Stimulated activated CD8-positive, alpha-beta memory T cell treated with anti-CD3 and anti-CD28 coated beads, Interleukin-2, amount 100 ng/mL, for 48 hours (primary cell): ENCODE measurements at places on chromosomes 13 and 19.

GRCh38 chr13:30892966-30893365 is 13.1 kb upstream of the MEDAG start:
- no peak for DNase-seq

GRCh38 chr13:46684287-46685001 is 112.5 kb downstream of the ESD start:
- DNase-seq = no peak

DNA sequence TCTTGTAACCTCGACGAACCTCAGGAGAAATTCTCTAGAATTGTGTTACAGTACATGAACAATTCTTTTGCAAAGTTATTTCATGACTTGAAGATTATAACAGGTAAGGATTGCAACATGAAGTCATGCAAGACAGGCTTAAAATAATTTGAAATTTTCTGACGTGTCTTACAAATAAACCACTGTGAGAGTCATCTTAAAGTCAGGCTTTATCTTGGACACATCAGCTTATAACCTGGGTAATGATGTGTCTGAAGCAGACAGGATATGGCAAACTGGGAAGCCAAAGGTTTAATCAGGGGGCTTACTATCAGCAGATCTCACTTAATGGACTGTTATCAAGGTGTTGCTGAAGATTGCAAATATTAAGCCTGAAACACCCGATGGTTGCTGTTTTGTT is 407.8 kb downstream of the KLF5 start:
- no peak for DNase-seq

DNA sequence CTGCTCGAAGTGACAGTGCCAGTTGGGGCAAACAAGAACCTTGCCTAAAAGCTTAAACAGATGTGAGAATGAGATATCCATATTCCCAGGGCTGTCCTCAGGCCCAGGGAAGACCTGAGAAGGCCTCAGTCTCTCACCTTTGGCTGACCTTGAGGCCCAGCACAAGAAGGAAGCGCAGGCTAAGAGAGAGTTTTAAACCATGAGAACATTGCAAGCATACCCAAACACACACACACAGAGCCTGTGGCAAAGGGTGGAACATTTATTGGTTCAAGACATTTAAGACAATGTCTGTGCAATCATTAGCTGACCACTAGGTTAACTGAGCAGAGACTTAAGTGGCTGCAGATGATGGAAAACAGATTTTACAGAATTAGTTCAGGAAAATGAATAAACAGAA is 248.2 kb downstream of the NBEA start:
- DNase-seq = no peak

GRCh38 chr19:33785795-33786194 is 10.9 kb upstream of the KCTD15 start:
- DNase-seq = no peak

DNA sequence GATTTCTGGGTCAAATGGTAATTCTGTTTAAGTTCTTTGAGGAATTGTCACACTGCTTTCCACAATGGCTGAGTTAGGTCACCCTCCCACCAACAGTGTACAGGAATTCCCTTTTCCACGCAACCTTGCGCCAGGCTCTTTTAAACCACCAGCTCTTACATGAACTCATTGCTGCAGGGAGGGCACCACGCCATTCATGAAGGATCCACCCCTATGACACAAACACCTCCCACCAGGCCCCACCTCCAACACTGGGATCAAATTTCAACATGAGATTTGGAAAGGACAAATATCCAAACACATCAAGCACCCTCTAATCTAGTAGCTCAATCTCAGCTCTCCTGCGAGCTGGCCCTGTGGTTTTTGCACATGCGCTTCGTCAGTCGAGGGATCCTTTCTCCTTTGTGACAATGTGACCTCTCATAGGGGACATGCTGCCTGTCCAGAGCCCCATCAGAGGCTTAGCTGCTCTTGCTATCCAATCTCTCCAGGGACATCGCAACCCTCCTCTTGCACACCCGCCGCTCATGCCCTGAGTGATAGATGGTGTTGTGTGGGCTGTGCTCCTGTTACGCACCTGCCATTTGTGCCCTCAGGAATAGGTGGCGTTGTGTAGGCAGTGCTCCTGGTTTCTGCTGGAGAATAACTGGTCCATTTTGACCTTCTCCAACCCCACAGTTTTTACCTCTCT is 328.0 kb downstream of the UQCRFS1 start:
- DNase-seq = no peak

- DNase-seq = no peak
Observed at GRCh38 chr19:7851623-7852500, 21.8 kb downstream of the EVI5L start.

GRCh38 chr19:41095703-41096102 is 7.5 kb downstream of the CYP2A13 start:
- no peak for DNase-seq

DNA sequence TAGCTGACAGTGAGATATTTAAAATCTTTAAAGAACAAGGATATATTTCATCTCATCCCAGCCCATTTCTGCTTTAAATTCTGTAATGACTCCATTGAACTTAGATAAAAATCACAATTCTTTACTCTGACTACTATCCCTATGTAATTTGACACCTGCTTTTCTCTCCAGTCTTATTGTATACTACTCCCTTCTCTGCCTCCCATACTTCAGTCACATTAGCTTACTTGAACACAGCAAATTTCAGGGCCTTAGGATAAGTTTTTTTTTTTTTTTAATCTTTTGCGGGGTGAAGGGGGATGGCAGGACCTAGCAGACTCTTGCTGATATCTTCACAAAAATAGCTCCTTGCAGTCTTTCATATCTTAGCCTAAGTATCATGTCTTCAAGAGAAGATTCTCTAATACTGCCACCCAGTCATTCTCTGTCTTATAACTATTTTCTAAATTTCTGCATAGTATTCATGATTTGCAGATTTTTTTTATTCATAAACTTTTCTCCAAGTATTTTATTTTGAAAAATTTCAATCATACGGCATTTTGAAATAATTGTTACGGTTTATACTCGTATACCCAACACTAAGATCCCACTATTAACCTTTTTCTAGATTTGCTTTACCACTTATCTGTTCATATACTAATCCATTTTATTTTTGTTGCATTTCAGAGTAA is 151.4 kb downstream of the PCCA start:
- no peak for DNase-seq

DNA sequence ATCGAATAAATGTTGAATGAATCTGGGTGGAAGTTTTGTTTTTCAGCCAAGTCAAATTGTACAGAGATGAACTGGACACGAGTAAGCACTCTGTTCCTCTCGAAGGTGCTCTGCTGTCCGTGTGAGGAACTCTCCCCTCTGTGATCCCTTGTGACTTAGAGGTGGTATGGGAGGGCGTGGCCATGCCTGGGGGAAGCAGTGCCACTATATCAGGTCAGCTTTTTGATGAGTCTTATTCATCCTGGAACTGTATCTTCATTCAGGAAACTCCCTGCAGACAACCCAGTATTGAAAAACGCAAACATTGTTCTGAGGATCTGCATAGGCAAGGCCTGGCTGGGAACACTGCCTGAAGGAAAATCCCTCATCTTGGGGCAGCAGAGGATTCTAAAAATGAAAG is 45.7 kb upstream of the FLT1 start:
- no peak for DNase-seq

DNA sequence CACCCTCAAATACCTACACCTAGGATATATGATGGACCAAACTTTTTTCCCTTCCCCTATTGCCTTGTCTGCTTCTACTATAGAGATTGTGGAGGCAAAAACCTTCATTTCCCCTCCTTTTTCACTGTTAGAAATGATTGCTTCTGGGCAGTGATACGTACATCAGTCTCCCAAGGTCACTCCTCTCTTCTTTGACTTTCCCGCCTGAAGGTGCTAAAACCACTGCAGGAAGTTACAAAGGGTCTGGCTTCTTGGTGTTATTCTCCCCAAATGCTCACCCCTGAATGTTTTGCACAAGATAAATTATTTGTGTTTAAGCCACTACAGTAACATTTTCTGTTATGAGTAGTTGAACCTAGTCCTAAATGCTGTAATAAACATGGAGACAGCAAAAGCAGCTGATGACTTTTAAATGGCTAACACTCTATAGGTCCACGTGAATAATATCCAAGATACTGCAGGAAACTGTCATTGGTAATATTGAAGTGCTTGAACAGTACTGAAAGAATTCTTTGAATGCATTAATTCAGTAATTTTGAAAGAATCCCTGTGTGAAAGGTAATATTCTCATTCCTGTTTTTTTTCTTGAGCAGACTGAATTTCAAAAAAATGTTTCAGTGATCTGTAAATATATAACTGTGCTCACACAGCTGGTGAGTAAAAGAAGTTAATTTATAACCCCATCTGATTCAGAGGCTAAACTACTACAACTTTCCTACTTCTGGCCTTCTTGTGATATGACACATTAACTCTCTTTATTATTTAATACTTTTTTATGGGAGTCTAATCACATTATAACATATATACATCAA is 865.1 kb downstream of the EFNB2 start:
- DNase-seq = no peak

- DNase-seq = no peak
Observed at GRCh38 chr13:85373322-85373721, 425.9 kb downstream of the SLITRK6 start.

DNA sequence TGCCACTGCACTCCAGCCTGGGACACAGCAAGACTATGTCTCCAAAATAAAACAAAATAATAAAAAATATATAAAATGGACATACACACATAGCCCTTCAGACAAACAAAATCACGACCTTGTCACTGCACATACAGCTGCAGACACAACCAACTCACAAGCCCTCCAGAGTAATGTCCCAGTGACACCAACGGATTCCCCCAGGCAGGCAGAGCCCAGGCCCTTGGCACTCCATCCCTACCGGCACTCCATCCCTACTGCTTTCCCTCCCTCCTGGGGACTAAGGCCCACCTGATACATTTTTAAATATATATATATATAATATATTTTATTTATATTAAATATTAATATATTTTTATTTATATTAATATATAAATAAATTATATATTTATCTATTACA is 18.5 kb downstream of the ZNF101 start:
- DNase-seq = no peak

DNA sequence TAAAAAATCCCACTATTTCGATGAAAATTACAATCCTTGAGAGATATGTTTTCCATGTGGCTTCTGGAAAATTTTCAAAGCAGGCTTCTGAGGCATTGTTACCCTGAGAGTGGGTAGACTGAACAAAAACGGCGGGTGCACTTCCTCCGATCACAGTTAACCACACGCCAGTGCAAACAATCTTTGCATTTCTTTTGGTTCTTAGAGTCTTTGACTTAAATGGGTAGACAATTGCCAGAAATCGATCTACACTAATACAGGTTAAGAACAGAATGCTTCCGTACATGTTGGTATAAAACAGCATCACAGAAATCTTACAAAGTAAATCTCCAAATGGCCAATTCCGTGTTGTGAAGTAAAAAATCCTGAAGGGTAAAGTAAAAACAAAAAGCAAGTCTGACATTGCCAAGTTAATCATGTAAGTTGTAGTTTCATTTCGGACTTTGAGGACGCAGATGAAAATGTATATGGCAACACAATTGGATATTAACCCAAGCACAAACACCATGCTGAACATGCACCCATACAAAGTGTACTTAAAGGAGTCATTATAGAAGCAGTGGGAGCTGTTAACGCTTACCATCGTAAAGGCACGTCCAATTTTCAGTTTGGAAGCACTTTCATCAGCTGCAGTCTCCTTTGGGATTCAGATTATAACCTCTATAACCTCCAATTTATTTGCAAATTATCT is 927 bp downstream of the LPAR6 start:
- no peak for DNase-seq

DNA sequence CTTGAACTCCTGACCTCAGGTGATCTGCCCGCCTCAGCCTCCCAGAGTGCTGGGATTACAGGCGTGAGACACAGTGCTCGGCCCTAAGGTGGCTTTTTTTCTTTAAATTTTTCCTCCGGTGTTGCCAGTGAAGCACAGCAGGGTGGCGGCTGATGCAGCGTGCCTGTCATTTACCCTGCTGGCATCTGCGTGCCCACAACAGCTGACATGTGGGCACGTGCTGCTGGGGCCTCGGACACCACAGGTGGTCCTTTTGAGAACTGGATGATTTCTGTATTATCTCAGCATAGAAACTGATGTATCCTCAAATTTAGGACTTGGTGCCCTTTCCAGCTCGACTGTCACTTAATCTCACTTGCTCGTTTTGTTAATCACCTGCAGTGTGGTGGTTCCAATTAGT is 31.2 kb upstream of the TEX29 start:
- no peak for DNase-seq

DNA sequence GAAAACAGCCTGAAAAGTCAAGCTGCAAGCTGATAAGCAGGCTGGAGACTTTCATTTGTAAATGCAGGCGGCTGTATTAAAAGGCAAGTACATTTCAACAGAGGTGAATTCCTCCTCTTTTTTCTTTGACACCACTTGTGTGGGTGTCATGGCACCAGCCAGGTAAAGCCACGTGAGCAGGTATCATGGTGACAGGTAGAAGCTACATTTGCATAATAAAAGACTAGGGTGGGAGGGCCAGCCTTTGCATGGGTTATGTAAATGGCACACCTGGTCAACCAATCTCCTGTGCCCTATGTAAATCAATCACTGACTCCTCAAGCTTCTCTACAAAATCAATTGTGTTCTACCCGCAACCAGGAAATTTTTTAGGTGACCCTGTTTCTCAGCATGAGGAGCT is 68.2 kb downstream of the ZNF100 start:
- DNase-seq = no peak

GRCh38 chr19:13042443-13043130 is 47.3 kb downstream of the NFIX start:
- DNase-seq = no peak
